Stimulated activated CD8-positive, alpha-beta memory T cell treated with anti-CD3 and anti-CD28 coated beads, Interleukin-4, amount 100 ng/mL, for 1 hour (primary cell): ENCODE measurements at places on chromosomes 12 and 14.

- no peak for DNase-seq
Observed at GRCh38 chr12:54140588-54141388, 48.0 kb downstream of the SMUG1 start.

- DNase-seq: no peak
Observed at GRCh38 chr12:43277651-43278540, 274.1 kb downstream of the ADAMTS20 start.

- DNase-seq: no peak
Observed at GRCh38 chr14:99664058-99664936, 19.4 kb downstream of the HHIPL1 start.

GRCh38 chr12:94062796-94063635 is 85.4 kb upstream of the PLXNC1 start:
- DNase-seq: no peak

- no peak for DNase-seq
Observed at GRCh38 chr14:83611491-83611890, 1918.5 kb upstream of the FLRT2 start.
